Fibroblast of skin of right quadriceps (primary cell): ENCODE measurements at places on chromosomes 2 and 18.
A peak's percentile ranks its signal among the peaks of the same experiment; 100 is the strongest.

DNA sequence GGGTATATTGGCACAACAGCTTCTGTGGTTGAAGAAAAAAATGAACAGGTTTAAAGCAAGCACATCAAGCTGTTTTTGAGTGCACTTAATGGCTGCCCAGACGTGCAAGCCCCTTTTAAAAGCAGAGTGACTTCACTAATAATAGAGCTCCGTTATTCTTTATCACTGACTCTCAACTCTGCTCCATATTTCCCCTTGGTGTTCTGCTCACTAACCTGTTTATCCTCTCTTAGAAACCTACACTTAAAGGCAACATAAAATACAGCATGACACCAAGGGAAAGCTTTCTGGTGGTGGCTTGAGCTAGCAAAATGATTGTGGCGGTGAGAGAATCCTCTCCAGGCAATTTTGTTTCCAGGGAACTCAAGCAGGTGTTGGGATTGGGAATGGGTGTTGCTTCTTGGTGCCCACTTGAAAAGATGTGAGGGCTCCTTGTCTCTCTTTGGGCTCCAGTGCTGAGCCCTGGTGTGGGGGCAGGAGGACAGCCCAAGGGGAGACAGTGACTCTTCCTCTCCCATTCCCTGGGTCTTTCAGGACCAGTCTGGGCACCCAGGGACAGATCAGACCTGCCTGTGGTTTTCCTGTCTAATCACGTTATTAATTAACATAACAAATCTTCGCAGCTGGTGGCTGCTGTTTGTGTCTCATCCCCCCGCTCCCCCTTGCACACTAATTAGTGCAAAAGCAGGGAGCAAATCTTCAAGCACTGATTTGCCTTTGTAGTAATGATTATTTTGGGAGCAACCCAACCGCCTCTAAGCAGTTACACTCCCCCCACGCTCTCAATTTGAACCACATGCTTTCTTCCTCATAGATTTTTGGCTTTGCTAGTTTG, 289.4 kb upstream of the CXCR4 start:
- DNase-seq: no peak

DNA sequence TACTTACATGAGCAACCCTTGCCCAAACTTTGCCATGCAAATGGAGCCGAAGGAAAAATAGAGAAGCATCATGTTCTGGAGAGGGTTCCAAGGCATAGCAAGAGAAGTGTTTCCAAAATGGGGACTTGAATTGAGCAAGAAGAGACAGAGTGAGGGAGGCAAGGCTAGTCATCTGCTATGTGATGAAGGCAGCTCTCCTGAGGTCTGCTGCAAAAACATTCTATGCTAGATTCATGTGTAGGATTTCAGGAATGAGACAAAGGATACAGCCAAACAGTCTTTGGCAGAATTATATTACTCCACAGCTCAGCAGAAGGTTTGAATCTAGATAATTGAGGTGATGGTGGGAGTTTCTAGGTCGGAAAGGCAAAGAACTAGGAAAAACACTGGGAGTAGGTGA, 24.1 kb upstream of the MRPL19 start:
- DNase-seq: no peak

GRCh38 chr2:235377176-235377575, 116.7 kb upstream of the AGAP1 start:
- peak; percentile 10 for DNase-seq

GRCh38 chr2:24421668-24422067, 61.3 kb upstream of the ITSN2 start:
- DNase-seq: peak; percentile 49

- DNase-seq: no peak
Measured at GRCh38 chr18:50117863-50118262, 77.1 kb downstream of the MYO5B start.

GRCh38 chr2:67674668-67675067, 277.5 kb downstream of the ETAA1 start:
- no peak for DNase-seq

DNA sequence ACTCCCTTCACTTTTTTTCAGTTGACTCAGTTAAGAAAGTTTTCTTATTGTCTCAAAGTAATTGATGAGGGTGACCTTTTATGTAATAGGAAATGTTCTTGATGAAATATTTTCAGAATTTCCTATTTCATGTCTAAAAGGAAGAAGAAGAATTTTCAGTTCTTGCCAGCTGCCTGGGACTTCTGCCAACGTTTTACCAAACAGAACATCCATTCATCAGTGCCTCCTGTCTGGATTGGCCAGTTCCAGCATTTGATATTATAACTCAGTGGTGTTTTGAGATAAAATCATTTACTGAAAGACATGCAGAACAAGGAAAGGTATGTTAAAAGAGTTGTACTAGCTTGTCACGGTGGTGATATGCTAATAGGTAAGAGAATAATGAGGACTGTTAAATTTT, 104.7 kb upstream of the MYO3B start:
- peak; percentile 42 for DNase-seq

GRCh38 chr18:65235966-65236624, 514.7 kb upstream of the CDH7 start:
- peak; percentile 28 for DNase-seq

DNA sequence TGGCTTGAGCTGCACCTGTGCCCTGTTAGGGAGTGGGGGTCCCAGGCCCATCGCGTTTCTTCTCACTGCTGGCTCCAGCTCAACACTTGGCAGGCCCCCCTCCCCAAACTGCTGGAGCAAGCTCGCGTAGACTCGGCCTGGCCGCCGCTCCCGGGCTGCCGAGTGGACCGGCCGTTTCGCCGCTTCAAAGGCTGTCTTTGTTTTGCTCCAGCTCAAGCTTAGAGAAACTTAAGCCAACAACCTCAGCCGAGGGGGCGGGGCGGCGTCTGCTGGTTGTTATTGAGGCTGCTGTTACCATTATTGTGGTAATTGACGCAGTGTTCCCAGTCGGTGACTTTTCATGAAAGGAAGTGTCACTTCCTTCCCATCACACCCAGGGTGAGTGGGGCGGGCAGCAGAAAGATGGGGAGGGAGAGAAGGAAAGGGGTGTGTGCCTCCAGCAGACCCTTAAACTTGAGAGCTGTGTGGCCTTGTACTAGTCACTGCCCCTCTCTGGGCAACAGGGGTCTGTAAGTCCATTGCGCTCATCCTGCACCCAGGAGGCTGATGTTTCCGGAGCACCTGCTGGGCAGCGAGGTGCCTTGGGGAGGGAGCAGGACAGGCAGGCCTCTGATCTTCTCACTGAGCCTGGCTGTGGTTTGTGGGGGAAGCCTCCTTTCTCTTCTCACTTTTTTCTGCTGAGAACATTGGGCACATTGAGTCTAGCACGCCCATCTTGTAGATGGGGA, 2.1 kb downstream of the ARID5A start:
- no peak for DNase-seq

DNA sequence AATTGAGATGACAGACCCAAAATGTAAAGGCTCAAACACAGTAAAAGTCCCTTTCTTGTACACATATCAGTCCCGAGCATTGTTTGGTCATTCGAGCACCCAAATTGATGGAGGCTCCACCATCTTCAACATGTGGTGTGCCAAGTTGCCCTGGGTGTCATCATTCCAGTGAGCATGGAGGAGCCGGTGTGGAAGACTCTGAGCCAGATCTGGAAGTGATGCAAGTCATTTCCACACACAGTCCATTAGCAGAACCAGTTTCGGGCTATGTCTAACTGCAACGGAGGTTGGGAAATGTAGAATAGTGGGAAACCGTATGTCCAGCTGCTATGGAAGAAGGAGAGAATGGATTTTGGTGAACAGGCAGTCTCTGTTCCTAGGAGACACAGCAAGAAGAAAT, 40.9 kb upstream of the BZW1 start:
- DNase-seq: no peak
